ENCODE measurements at places on chromosomes 7 and 10.

- no peak for DNase-seq
Observed at GRCh38 chr7:40972426-40972825, 730.5 kb downstream of the INHBA start.

DNA sequence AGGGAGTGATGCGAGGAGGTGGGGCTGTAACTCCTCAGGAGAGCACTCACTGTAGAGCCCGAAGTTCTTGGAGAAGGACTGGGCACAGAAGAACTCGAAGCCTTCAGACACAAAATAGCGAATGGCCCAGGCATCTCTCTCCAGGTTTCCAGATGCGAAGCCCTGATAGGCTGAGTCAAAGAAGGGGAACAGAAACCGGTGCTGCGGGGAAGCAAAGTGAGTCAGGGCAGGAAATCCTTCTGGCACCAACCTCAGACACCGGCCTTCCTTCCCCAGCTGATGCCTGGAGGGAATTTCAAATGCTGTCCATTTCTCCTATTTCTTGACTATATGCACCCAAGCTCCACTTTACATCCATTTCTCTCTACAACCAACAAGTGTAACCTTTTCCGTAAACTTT is 26.8 kb downstream of the GOT1 start:
- DNase-seq: no peak

GRCh38 chr7:150405584-150406311 is 26.6 kb downstream of the ZNF775 start:
- no peak for DNase-seq

DNA sequence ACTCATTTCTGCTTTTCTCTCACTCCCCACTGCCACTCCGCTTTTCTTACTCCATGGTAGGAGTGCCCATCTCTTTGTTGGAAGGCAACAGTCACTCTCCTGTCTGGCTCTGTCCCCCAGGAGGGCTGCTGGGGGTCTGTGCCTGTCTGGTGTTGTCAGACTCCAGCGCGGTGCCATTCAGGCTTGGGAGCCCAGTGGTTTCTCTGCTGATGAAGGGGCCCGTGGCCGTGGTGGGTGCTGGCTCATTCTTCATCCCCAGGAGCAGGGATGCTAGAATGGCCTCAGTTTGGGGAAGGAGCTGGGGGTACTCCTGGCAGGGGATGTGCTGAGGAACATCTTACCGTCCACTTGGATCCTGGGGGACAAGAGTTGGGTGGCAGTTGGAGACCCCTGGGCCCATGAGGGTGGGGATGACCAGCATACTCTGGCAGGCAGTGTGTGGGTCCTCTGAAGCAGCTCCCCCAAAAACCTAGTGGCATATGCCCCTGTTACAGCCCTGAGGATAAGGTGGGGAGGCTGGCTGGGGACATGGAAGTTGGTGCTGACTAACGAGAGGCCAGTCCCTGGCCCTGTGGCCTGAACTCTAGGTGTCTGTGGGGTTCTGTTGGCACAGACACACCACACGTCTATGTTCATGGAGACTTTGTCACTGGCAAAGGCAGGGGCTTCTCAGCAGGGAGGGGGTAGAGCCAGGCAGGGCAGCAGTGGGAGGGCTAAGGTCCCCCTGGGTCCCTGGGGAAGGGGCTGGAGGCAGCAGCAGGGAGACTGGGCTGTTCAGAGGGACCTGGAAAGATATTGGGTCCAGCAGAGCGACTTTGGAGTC is 102.8 kb upstream of the RET start:
- no peak for DNase-seq

DNA sequence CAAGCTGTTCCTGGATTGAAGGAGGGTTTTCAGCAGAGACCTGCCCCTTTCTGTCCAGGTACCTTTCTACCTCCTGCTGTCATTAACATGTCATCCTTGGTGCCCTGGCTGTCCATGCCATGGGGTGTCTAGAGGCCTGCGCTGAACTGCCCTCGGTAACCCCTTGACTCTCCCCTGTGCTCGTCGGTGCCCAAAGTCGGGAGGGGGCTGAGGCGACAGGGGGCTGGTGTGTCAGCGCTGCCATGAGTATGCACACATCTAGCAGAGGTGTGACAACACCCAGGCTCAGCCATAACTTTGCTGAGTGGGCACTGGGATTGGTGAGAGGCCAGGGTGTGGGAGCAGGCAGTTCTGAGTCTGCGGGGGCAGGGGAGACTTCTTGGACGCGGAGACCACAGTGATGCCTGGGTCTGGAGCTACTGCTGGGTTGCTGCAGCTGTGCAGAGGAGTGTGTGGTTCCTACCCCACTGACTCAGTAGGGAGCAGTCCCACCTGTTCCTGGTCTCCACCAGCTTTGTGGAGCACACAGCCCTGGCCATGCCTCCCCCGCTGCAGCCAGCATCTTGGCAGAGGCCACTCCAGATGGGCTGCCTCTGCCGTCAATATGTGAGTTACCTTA is 376.2 kb upstream of the SEMA3C start:
- DNase-seq: no peak

DNA sequence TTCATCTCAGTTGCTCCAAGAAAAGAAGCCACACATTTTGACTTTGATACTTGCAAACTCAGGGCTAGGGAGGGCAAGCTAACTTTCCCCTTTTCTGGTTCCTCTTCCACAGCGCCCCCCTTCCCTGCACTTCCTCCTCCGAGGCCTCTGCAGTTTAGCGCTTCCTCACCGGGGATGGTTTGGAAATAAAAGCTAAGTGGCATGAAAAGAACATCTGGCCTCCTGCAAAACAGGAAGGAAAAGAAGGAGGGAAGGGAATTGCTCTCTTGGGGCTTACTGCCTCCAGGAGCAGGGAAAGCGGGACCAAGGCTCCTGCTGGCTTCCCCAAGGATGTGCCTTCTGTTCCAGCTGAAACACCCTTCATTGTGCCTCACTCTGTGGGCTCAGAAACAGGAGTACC is 42.3 kb downstream of the PRKCQ start:
- no peak for DNase-seq

DNA sequence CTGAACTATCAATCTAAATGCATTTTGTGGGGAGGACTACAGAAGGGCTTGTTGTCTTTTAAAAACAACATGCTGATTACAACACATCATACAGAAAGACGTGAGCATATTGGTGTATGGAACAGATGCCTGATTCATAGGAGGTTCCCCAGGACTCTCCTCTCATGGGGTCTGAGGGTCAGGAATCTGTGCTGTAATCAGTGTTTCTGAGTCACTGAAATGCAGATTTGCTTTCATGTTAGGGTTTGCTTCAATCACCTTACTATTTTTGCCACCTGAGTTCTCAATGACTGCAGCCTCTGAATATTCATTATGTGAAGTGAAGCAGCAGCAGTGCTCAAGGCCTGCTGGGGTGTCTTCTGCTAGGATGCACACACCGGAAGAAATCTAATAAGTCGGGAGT is 550 bp upstream of the ANK3 start:
- DNase-seq: no peak

DNA sequence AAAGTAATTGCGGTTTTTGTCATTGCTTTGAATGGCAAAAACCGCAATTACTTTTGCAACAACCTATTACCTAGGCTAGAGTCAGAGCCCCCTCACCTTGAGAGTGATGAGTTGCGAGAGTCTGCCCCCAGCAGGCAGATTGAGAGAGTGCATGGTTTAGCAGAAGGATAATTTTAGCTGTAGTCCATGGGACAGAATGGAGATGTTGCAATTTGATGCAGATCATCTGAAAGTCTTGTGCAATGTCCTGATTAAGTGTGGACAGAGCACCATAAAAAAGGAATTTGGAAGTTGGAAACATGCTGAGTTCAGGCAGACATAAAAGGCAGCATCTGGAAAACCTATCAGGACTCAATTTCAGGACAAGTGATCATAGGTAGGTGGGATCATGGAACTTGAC is 48.7 kb downstream of the GPR141 start:
- no peak for DNase-seq

- DNase-seq: no peak
Observed at GRCh38 chr10:10092581-10092980, 925.1 kb upstream of the CELF2 start.

- no peak for DNase-seq
Observed at GRCh38 chr10:100890673-100891317, 22.0 kb upstream of the SLF2 start.
